ENCODE measurements at places on chromosomes 5 and 9.

- no peak for DNase-seq
These were observed 13.9 kb downstream of the SLC31A2 start for GRCh38 chr9:113164536-113165300.

DNA sequence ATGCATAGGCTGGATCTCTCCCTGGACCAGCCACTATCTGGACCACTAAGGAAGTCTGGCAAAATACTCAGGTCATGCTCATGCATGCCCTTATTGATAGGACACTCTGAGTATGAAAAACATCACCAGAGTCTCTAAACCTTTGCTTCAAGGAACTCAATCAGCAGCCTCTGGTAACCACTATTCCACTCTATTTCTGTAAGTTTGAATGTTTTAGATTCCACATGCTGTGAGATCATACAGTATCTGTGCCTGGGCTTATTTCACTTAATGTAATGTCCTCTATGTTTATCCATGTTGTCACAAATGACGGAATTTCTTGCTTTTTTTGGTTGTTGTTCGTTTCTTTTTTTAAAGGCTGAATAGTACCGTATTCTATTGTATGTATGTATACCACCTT is 68.3 kb downstream of the TARS1 start:
- no peak for DNase-seq

DNA sequence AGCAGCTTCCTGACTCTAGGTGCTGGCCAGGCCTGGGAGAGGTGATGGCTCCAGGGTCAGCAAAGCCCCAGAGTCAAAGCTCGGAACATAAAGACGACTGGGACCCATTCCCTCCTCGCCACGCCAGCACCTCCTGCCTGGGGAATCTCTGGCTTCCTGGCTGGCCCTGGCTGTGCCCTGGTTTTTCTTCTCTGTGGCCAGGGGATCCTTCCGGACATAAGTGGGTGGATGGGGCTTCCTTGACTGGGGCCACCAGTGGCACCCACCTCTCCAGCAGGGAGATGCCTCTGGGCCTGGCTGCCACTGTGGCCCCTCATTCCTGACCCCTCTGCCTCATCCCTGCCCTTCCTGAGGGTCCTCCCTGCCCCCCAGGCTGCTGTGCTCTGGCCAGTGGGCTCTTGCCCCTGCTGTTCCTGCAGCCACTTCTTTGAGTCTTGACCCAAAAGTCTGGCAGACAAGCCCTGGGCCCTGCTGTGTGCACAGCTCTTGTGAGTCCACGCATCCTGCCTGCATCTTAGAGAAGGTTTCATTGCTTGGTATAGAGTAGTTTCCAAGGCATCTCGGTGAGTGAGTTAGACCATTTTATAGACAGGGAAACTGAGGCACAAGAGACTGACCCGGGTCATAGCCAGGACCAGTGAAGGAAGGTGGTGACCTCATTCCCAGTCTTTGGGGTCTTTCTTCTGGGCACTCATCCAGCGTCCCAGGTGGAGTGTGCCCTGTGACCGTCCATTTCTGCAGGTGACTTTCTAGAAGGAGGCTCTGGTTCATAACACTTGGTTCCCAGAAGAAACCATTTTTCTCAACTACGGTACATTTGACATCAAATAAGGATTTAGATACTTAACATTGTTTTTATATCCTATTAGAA is 17.3 kb upstream of the LPCAT1 start:
- DNase-seq: no peak

GRCh38 chr5:13739479-13739878 is 205.0 kb downstream of the DNAH5 start:
- DNase-seq: no peak

DNA sequence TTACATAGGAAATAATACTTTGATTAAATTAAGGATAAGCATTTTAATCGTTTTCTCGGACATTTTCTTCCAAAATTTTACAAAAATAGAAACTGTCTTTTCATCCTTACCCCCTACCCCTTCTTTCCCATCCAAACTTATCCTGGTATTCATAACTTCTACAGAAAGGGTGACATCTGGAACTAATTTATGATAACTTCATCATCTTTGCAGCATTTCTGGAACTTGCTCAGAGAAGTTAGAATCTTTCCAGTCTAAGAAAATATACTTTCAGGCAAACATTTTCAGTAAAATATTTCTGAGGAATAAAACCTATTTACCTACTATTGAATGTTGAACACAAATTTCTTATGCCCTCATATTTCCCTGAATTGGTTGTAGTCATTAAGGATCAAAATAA is 309.0 kb downstream of the MAN2A1 start:
- DNase-seq: no peak

GRCh38 chr5:154269414-154269813 is 78.9 kb downstream of the GALNT10 start:
- no peak for DNase-seq

DNA sequence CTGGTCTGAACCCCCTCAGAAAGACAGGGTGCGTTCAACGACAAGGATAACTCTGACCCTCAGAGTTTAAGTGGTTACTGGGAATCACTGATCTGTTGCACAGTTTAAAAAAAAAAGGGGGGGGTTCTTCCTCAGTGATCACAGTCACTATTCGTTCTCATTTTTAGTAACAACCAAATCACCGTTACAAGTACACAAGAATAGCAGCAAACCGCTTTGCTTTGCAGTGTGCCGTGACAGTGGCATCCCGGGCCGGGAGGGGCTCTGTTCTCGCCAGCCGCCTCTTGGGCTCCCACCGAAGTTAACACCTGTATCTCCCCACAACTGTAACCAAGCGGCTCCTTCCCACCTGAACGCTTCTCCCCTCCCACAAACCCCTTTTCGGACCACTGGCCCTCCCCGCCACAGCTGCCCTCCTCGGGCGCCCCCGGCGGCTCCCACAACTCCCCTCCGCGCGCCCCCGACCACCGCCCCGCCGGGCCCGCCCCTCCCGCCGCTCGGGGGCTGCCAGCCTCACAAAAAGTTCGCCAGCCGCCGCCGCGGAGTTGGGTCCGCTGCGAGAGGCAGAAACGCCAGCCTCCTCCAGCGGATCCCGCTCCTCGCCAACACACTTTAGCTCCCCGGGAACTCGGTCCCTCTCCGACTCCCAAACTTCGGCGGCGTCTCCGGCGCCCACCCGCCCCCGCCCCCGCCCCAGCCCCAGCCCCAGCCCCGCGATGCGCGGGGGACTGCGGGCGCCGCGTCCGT is 1.2 kb downstream of the SSBP2 start:
- DNase-seq: peak; percentile 35

- DNase-seq: no peak
These were observed 140.1 kb downstream of the DOCK2 start for GRCh38 chr5:169777159-169777558.

GRCh38 chr9:79687131-79687447 is 115.3 kb downstream of the TLE4 start:
- peak; percentile 3 for DNase-seq

GRCh38 chr9:88810826-88811225 is 180.4 kb upstream of the S1PR3 start:
- no peak for DNase-seq

- no peak for DNase-seq
These were observed 38.3 kb downstream of the RETREG1 start for GRCh38 chr5:16578474-16578883.

DNA sequence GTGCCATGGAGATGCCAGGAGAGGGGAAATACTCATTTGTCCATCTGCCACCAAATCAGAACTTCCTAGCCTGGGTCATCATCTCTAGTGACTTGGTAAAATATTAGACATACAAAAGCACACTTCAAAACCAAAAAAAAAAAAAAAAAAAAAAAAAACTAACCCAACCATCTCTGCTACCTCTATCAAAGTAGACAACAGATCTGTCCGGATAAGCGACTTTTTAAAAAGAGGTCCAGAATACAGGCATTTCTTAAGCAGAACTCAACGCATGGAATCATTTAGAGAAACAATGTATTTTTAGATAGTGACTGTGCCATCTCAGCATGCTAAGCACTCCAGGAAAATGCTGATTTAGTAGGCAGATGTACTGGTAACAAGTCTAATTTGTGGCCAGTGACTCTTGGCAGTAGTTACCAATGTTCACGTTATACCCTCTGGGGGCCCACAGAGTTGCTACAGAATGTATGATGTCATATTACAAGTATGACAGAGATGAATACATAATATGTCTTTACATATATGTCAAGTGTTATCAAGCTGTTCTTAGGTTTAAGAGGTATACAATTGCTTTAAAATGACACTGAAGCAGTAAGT is 107.8 kb downstream of the SMIM23 start:
- no peak for DNase-seq

GRCh38 chr9:37430841-37431597 is 8.5 kb downstream of the GRHPR start:
- no peak for DNase-seq

GRCh38 chr5:77379558-77380061 is 112.5 kb downstream of the WDR41 start:
- DNase-seq: peak; percentile 45

- DNase-seq: no peak
These were observed 35.8 kb upstream of the TLX3 start for GRCh38 chr5:171272996-171273970.
